Immature natural killer cell (primary cell): ENCODE measurements at places on chromosomes 7 and 10. TPM values are rescaled to one million over a fixed set of nuclear protein-coding genes. Genes with fewer than 3 reads are reported as not detected.
A peak's percentile ranks its signal among the peaks of the same experiment; 100 is the strongest.

- peak overlapping the region; percentile 98 for H3K27ac ChIP-seq
- no peaks in the 10 kb centered on the region for H3K36me3 ChIP-seq
- peaks cover 15% of the 10 kb centered on the region for H3K27me3 ChIP-seq
Observed at GRCh38 chr10:6050801-6051445, 11.2 kb downstream of the IL2RA start.

- H3K4me3 ChIP-seq: peak overlapping the region; percentile 36
- H3K36me3 ChIP-seq: no peaks in the 10 kb centered on the region
- H3K4me1 ChIP-seq: peaks cover 34% of the 10 kb centered on the region
- peak overlapping the region; percentile 35 for H3K27ac ChIP-seq
- peaks cover 3% of the 10 kb centered on the region for H3K27me3 ChIP-seq
Observed at GRCh38 chr10:86411852-86412560, 45.4 kb upstream of the GRID1 start.

Gene PGAM2
- not detected for polyA plus RNA-seq

Gene ZNF3
- polyA plus RNA-seq: 12.2 TPM

GRCh38 chr10:75432176-75432575 is 752 bp downstream of the LRMDA start:
- no peaks in the 10 kb centered on the region for H3K36me3 ChIP-seq
- peaks cover 7% of the 10 kb centered on the region for H3K27me3 ChIP-seq
- H3K4me1 ChIP-seq: peaks cover 11% of the 10 kb centered on the region
- peak overlapping the region; percentile 82 for H3K4me3 ChIP-seq
- no peak for DNase-seq

DNA sequence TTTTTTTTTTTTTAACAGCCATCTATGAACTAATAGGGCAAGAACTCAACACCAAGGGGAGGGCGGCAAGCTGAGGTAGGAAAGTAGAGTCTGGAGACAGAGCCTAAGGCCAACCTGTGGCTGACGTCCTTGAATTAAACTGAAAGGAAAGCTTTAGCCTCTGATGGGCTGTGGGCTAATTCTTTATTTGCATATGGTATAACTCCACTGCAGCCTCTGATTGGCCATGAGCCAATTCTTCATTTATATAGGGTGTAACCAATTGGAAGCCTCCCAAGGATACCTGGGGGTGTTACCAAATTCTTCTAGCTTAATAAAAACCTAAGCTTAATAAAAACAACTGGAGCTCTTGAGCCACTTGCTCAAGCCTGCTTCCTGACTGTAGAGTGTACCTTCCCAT is 10.3 kb downstream of the TYW1 start:
- H3K27me3 ChIP-seq: no peaks in the 10 kb centered on the region
- no peak overlapping the region for H3K27ac ChIP-seq
- no peak overlapping the region for H3K4me3 ChIP-seq
- DNase-seq: no peak

Gene GIMAP4
- polyA plus RNA-seq: 392 TPM

DNA sequence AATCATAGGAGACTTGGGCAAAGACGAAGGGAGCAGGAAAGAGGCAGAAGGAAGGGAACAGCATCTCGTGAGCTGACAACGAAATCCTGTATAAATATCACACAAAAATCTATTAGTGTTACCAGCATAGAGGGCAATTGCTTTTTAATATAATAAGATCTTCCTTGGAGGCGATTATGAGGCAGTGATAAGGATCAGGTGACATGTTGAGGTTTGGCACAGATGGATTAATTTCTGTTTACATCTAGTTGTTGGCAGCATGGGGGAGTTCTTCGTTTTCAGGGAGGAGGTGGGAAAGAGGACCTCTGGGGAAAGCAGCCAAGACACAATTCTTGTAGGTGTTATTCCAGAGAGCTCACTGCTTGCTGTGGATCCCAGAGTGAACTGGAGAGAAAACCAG is 163.8 kb downstream of the PLXNA4 start:
- H3K36me3 ChIP-seq: no peaks in the 10 kb centered on the region
- H3K4me3 ChIP-seq: no peak overlapping the region
- no peak overlapping the region for H3K27ac ChIP-seq
- H3K27me3 ChIP-seq: peaks cover 2% of the 10 kb centered on the region

- DNase-seq: no peak
- H3K36me3 ChIP-seq: no peaks in the 10 kb centered on the region
- H3K4me1 ChIP-seq: no peaks in the 10 kb centered on the region
- no peak overlapping the region for H3K27ac ChIP-seq
- no peak overlapping the region for H3K4me3 ChIP-seq
Observed at GRCh38 chr7:43014406-43014805, 82.2 kb downstream of the MRPL32 start.

DNA sequence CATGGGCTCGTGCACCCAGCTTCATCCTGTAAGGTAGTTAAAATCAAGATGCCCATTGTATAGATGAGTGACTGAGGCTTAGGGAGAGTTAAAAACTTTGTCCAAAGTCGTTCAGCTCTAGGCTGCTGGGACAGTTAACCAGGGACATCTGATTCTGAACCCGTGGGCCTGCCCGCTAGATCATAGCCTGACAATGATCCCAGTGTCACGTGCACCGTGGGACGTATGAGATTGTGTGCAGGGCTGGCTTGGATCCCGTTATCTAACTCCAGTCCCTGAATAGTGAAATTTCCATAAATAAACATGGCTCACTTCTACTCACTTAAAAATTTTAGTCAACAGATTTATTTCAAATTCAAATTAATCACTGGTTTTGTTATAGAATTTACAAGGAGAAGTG is 24.9 kb downstream of the C10orf120 start:
- no peak overlapping the region for H3K27ac ChIP-seq
- no peaks in the 10 kb centered on the region for H3K36me3 ChIP-seq
- peaks cover 3% of the 10 kb centered on the region for H3K27me3 ChIP-seq
- H3K4me3 ChIP-seq: no peak overlapping the region
- H3K4me1 ChIP-seq: no peaks in the 10 kb centered on the region

Gene NXPH1
- polyA plus RNA-seq: not detected

- H3K27ac ChIP-seq: no peak overlapping the region
- DNase-seq: no peak
- no peaks in the 10 kb centered on the region for H3K4me1 ChIP-seq
- H3K27me3 ChIP-seq: peaks cover 2% of the 10 kb centered on the region
Observed at GRCh38 chr10:4329225-4329624, 496.8 kb upstream of the AKR1E2 start.

GRCh38 chr7:150968734-150969372 is 9.3 kb downstream of the KCNH2 start:
- no peaks in the 10 kb centered on the region for H3K36me3 ChIP-seq
- no peaks in the 10 kb centered on the region for H3K4me1 ChIP-seq
- no peak overlapping the region for H3K27ac ChIP-seq
- peaks cover 4% of the 10 kb centered on the region for H3K27me3 ChIP-seq
- DNase-seq: no peak
- H3K4me3 ChIP-seq: no peak overlapping the region

Gene ACSM6
- polyA plus RNA-seq: not detected

Gene CNTNAP2
- not detected for polyA plus RNA-seq

Gene DGKI
- not detected for polyA plus RNA-seq

GRCh38 chr10:78972160-78972946 is 96.4 kb upstream of the ZMIZ1 start:
- H3K4me1 ChIP-seq: peaks cover 11% of the 10 kb centered on the region
- no peaks in the 10 kb centered on the region for H3K36me3 ChIP-seq
- no peak for DNase-seq
- peak overlapping the region; percentile 96 for H3K27ac ChIP-seq
- H3K27me3 ChIP-seq: peaks cover 7% of the 10 kb centered on the region
